ENCODE measurements at places on chromosomes 1 and 21. TPM values are rescaled to one million over a fixed set of nuclear protein-coding genes. Genes with fewer than 3 reads are reported as not detected.

The ZYG11A gene
- not detected for polyA plus RNA-seq

The FCMR gene
- 888 TPM for polyA plus RNA-seq

The DCLRE1B gene
- polyA plus RNA-seq: 2.2 TPM

The AMY1A gene
- not detected for polyA plus RNA-seq

The TIMM17A gene
- 28.2 TPM for polyA plus RNA-seq

The GSTM2 gene
- 8.0 TPM for polyA plus RNA-seq

The SLAMF9 gene
- not detected for polyA plus RNA-seq

The CYP4Z1 gene
- polyA plus RNA-seq: not detected

The CMPK1 gene
- polyA plus RNA-seq: 144 TPM

The LGR6 gene
- 0.87 TPM for polyA plus RNA-seq

The DENND2C gene
- polyA plus RNA-seq: not detected

The KRTAP13-1 gene
- polyA plus RNA-seq: not detected

The SELP gene
- polyA plus RNA-seq: 22.8 TPM

The CAPZA1 gene
- polyA plus RNA-seq: 265 TPM

The C1orf210 gene
- not detected for polyA plus RNA-seq

The PRMT6 gene
- polyA plus RNA-seq: 15.4 TPM

The FCAMR gene
- not detected for polyA plus RNA-seq

The DSTYK gene
- 3.2 TPM for polyA plus RNA-seq

The BCL2L15 gene
- 0.30 TPM for polyA plus RNA-seq

The VAV3 gene
- 8.1 TPM for polyA plus RNA-seq

The B3GALT5 gene
- not detected for polyA plus RNA-seq

The APOBEC4 gene
- polyA plus RNA-seq: not detected

The KCNAB2 gene
- polyA plus RNA-seq: 28.0 TPM

The FGR gene
- polyA plus RNA-seq: 0.40 TPM

Measured in CD4-positive, CD25-positive, alpha-beta regulatory T cell (primary cell).